WTC11 (cell line): ENCODE measurements at places on chromosomes 7 and 10. TPM values are rescaled to one million over a fixed set of nuclear protein-coding genes. Genes with fewer than 3 reads are reported as not detected.
A peak's percentile ranks its signal among the peaks of the same experiment; 100 is the strongest.

The LOXL4 gene
- 0.07 to 0.35 TPM (median 0.21 TPM) in 3 replicates for total RNA-seq

The TRA2A gene
- 110 to 144 TPM (median 133 TPM) in 3 replicates for total RNA-seq

GRCh38 chr10:99674762-99675161 lies 15.5 kb downstream of the ENTPD7 start:
- H3K4me1 ChIP-seq, result no peaks in the 10 kb centered on the region
- no peak overlapping the region for H3K4me3 ChIP-seq
- no peak overlapping the region for H3K27ac ChIP-seq
- no peaks in the 10 kb centered on the region for H3K27me3 ChIP-seq

- DNase-seq, result no peak
- H3K4me1 ChIP-seq, result 0 out of 2 replicates have a peak, but pooled peaks cover 3% of the 10 kb centered on the region
- peaks cover 8% of the 10 kb centered on the region for H3K36me3 ChIP-seq
- peaks cover 13% of the 10 kb centered on the region for H3K27me3 ChIP-seq
Observed at GRCh38 chr7:149334930-149335329, 72.9 kb downstream of the ZNF783 start.

GRCh38 chr10:130804281-130804680 lies 507.2 kb downstream of the TCERG1L start:
- H3K36me3 ChIP-seq, result peaks cover 54% of the 10 kb centered on the region
- H3K4me3 ChIP-seq, result no peak overlapping the region
- peaks cover 3% of the 10 kb centered on the region for H3K27me3 ChIP-seq
- DNase-seq, result no peak

DNA sequence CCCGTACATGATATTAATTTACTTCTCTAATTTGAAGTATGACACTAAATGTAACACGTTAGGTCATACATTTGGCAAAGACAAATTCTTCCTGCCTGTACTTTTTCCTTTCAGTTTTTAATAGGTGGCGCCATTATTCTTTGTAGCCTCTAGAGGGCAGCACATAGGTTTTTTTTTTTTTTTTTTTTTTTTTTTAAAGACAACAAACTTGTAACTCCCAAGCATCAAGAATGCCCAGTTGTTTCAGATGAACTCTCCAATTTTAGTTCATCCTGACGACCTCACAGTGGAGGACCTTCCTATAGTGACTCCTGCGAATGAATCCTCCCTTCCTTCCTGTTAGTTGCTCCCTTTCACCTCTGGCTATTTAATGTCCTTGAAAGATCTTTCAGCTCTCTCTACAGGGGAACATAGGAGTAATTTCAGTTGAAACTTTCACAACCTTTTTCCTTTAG lies 139.3 kb upstream of the HDAC9 start:
- no peak for DNase-seq
- H3K27ac ChIP-seq, result no peak overlapping the region
- no peak overlapping the region for H3K4me3 ChIP-seq
- H3K4me1 ChIP-seq, result peaks cover 14% of the 10 kb centered on the region
- no peaks in the 10 kb centered on the region for H3K27me3 ChIP-seq

GRCh38 chr7:23232966-23233365 lies 13.6 kb upstream of the GPNMB start:
- H3K27me3 ChIP-seq, result no peaks in the 10 kb centered on the region; the same call in 1 of the 2 replicates
- H3K4me1 ChIP-seq, result peaks cover 12% of the 10 kb centered on the region

GRCh38 chr7:107173691-107174406 lies 5.0 kb downstream of the HBP1 start:
- no peak for DNase-seq
- H3K27me3 ChIP-seq, result no peaks in the 10 kb centered on the region
- H3K4me3 ChIP-seq, result peak overlapping the region; percentile 0; the same call in 1 of the 2 replicates
- H3K4me1 ChIP-seq, result peaks cover 36% of the 10 kb centered on the region
- H3K36me3 ChIP-seq, result peaks cover 2% of the 10 kb centered on the region; the same call in 1 of the 2 replicates

GRCh38 chr7:44639671-44640321 lies 33.4 kb downstream of the OGDH start:
- peak; percentile 35 for DNase-seq
- H3K36me3 ChIP-seq, result no peaks in the 10 kb centered on the region
- H3K4me1 ChIP-seq, result peaks cover 50% of the 10 kb centered on the region
- H3K4me3 ChIP-seq, result no peak overlapping the region; the same call in 1 of the 2 replicates
- H3K27ac ChIP-seq, result peak overlapping the region; percentile 96

DNA sequence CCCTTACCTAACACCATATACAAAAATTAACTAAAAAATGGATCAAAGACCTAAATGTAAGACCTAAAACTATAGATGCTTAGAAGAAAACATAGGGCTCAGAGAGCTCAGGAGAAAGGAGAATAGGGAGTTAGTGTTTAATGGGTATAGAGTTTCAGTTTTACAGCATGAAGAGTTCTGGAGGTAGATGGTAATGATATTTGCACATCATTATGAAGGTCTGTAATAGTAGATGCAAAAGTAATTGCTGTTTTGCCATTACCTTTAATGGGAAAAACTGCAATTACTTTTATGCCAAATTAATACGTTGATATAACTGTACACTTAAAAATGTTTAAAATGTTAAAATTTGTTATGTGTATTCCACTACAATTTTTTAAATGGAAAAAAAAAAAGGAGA lies 39.2 kb upstream of the NANOS1 start:
- H3K4me1 ChIP-seq, result no peaks in the 10 kb centered on the region
- no peak for DNase-seq
- H3K27me3 ChIP-seq, result no peaks in the 10 kb centered on the region

- no peak overlapping the region for H3K27ac ChIP-seq
- DNase-seq, result no peak
- H3K36me3 ChIP-seq, result no peaks in the 10 kb centered on the region
- H3K4me3 ChIP-seq, result no peak overlapping the region
Observed at GRCh38 chr10:13916384-13916947, 329.7 kb downstream of the PRPF18 start.

- no peak overlapping the region for H3K27ac ChIP-seq
- no peaks in the 10 kb centered on the region for H3K36me3 ChIP-seq
- no peaks in the 10 kb centered on the region for H3K4me1 ChIP-seq
- H3K27me3 ChIP-seq, result no peaks in the 10 kb centered on the region
- DNase-seq, result no peak
Observed at GRCh38 chr7:95219721-95220120, 104.6 kb downstream of the PON1 start.

The PTPRZ1 gene
- 105 to 114 TPM (median 107 TPM) in 3 replicates for total RNA-seq

DNA sequence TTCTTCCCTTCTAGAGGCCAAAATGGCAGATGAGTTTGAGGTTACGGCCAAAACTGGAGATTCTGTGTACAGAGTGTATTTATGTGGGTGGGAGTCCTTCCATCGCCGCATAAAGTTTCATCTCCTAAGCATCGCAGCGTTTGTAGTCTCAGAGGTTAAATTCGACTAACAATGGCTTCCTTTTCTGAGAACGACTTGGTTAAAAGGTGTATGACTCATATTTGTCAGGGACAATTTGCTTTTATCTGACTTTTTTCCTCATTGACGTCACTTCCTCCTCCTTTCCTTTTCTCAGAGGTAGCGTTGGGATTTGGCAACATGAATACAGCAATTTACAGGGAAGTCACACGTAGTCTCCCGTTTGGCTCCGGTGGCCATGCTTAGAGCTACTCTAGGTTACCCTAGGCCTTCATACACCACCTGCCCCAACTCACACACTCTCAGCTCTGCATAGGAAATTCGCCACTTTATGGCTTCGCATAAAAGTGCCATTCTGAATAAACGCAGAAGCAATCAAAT lies 37.6 kb upstream of the TCF7L2 start:
- no peaks in the 10 kb centered on the region for H3K36me3 ChIP-seq
- DNase-seq, result no peak
- H3K27ac ChIP-seq, result no peak overlapping the region

- H3K27me3 ChIP-seq, result no peaks in the 10 kb centered on the region
- no peak for DNase-seq
- peaks cover 14% of the 10 kb centered on the region for H3K36me3 ChIP-seq
Observed at GRCh38 chr7:134290286-134290685, 26.4 kb downstream of the SLC35B4 start.

GRCh38 chr10:66882271-66882670 lies 43.6 kb upstream of the LRRTM3 start:
- H3K4me3 ChIP-seq, result no peak overlapping the region
- peaks cover 5% of the 10 kb centered on the region; the same call in 1 of the 2 replicates for H3K4me1 ChIP-seq
- H3K27me3 ChIP-seq, result no peaks in the 10 kb centered on the region
- no peaks in the 10 kb centered on the region for H3K36me3 ChIP-seq
- H3K27ac ChIP-seq, result no peak overlapping the region
- DNase-seq, result no peak

DNA sequence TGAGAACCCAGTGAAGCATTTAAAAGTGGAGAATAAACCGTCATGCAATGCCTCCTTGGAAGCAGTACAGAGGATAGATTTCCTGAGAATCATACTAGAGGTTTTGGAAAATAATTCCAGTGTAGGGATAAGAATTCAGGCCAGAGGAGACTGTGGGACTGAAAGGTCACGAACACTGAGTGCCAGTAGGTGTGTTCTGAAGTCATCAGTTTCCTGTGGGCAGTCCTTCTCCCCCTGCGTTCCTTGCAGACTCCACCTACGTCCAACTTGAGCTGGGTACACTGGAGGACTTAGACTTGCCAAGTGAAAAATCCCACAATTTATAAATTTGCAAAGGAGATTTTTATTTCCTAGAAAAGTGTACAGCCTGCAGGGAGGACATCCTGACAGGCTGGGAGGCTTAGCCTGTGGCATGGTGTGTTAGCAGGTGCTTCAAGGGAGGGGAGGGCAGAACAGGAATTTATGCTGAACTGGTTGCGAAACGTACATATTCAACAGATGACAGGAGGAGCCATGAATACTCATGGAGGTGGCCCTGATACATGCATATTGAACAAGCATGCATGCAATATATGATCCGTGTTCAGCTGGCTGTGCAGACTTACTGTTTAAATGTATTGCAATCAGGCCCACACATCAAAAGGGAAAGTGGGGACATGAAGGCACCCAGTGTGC lies 72.9 kb upstream of the POM121L12 start:
- H3K4me1 ChIP-seq, result peaks cover 21% of the 10 kb centered on the region
- no peak overlapping the region for H3K4me3 ChIP-seq
- no peak overlapping the region for H3K27ac ChIP-seq
- DNase-seq, result no peak
- no peaks in the 10 kb centered on the region; the same call in 1 of the 2 replicates for H3K36me3 ChIP-seq
- no peaks in the 10 kb centered on the region for H3K27me3 ChIP-seq

- no peak for DNase-seq
- H3K27me3 ChIP-seq, result no peaks in the 10 kb centered on the region; the same call in 1 of the 2 replicates
- no peak overlapping the region for H3K4me3 ChIP-seq
- no peaks in the 10 kb centered on the region for H3K4me1 ChIP-seq
Observed at GRCh38 chr7:3639253-3639652, 338.2 kb downstream of the SDK1 start.

DNA sequence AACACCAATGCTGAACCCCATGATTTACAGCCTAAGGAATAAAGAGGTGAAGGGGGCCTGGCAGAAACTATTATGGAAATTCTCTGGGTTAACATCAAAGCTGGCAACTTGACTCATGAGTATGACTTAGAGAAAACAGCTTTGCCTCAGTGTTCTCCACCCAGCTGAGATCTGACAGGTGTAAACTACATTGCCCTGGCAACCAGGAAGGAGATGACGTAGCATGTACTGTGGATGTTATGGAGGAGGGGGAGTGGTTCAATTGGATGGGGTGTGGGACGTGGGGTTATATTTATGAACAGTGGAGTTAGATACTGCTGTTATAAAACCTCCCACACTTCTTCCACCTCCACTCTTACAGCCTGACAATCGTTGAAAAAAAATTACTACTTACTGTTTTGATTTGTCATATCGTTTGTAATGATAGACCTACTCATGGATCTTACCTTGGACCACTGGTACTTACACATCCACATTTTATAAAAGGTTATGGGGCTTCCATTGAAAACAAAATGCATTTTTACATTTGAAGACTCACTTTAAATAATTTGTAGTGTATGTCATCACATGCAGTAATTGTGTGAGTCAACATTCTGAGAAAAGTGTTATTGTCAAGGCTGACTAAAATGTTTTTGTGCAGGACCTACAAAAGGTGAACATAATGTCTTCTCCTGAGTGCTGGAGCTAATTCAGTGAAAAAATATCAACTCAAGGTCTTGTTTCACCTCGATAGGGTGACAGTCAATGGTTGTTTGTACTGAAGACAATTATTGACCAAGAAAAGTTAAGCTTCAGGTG lies 6.4 kb downstream of the OR2F1 start:
- no peak overlapping the region for H3K4me3 ChIP-seq
- H3K27ac ChIP-seq, result no peak overlapping the region

- H3K27ac ChIP-seq, result no peak overlapping the region
- no peak overlapping the region; the same call in 1 of the 2 replicates for H3K4me3 ChIP-seq
- no peaks in the 10 kb centered on the region; the same call in 1 of the 2 replicates for H3K36me3 ChIP-seq
- peaks cover 21% of the 10 kb centered on the region for H3K4me1 ChIP-seq
Observed at GRCh38 chr7:117993377-117994003, 120.2 kb upstream of the CTTNBP2 start.

The RBP3 gene
- total RNA-seq, result not detected in 3 replicates

The SPDYE16 gene
- not detected in 3 replicates for total RNA-seq

The ZCCHC24 gene
- total RNA-seq, result 6.0 to 7.7 TPM (median 6.2 TPM) in 3 replicates

DNA sequence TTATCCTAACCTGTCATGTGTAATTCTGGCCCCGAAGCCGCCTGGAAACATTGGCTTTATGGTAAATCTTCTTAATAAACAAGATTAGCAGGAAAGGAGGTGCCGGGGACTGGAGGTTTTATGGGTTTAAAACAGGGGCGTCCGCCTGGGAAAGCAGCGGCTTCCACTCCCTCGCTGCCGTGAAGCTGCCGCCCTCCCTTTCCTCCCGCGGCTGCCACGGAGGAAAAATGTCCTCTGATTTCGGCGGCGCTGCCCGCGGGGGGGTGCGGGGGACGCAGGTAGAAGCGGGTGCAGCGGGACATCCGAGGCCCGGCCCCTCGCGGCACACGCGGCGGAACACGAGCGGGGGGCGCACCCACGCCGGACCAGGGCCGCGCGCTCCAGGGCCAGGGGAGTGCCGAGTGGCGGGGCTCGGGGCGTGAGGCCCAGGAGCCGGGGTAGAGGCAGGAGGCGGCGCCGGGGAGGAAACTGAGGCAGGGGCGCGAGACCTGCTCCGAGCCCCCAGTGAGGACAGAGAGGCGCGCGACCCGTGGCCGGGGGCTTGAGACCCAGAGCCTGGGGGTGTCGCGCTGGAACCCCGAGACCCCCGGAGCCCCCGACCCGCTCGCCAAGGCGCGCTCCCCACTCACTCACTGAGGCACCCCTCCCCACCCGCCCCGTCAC lies 993 bp downstream of the PTPRN2 start:
- H3K36me3 ChIP-seq, result no peaks in the 10 kb centered on the region
- no peak overlapping the region for H3K27ac ChIP-seq
- peaks cover 11% of the 10 kb centered on the region for H3K4me1 ChIP-seq

- H3K27me3 ChIP-seq, result peaks cover 86% of the 10 kb centered on the region
- DNase-seq, result peak; percentile 67
- peak overlapping the region; percentile 68 for H3K4me3 ChIP-seq
Observed at GRCh38 chr10:33334805-33335550, 511 bp upstream of the NRP1 start.

GRCh38 chr10:115774721-115775120 lies 498.3 kb downstream of the GFRA1 start:
- H3K27me3 ChIP-seq, result no peaks in the 10 kb centered on the region
- H3K4me3 ChIP-seq, result no peak overlapping the region
- DNase-seq, result no peak
- H3K36me3 ChIP-seq, result no peaks in the 10 kb centered on the region
- H3K4me1 ChIP-seq, result peaks cover 12% of the 10 kb centered on the region

DNA sequence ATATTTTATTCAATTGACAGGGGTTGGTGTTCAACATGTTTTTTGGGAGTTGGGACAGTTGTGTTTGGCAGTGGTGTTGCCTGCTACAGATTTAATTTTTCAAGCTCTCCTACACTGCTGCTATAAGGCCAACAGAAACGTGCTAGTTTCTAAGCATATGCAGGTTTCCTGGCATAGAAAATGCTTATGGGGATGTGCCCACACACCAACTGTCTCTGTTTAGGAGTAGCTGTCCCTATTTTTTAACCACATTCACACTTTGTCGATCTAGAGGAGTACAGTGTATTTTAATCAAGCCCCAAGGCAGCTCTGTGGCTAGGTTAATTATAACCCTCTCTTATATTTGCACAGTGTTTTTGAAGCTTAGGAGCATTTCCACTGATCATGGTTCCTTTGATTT lies 28.6 kb downstream of the TMEM178B start:
- no peak overlapping the region for H3K27ac ChIP-seq
- DNase-seq, result no peak
- H3K4me3 ChIP-seq, result no peak overlapping the region
- H3K36me3 ChIP-seq, result no peaks in the 10 kb centered on the region
- no peaks in the 10 kb centered on the region for H3K27me3 ChIP-seq
- H3K4me1 ChIP-seq, result peaks cover 32% of the 10 kb centered on the region
